ENCODE measurements at places on chromosomes 12 and 14.

- DNase-seq = no peak
These were observed 38.9 kb downstream of the NELL2 start for GRCh38 chr12:44837114-44837755.

DNA sequence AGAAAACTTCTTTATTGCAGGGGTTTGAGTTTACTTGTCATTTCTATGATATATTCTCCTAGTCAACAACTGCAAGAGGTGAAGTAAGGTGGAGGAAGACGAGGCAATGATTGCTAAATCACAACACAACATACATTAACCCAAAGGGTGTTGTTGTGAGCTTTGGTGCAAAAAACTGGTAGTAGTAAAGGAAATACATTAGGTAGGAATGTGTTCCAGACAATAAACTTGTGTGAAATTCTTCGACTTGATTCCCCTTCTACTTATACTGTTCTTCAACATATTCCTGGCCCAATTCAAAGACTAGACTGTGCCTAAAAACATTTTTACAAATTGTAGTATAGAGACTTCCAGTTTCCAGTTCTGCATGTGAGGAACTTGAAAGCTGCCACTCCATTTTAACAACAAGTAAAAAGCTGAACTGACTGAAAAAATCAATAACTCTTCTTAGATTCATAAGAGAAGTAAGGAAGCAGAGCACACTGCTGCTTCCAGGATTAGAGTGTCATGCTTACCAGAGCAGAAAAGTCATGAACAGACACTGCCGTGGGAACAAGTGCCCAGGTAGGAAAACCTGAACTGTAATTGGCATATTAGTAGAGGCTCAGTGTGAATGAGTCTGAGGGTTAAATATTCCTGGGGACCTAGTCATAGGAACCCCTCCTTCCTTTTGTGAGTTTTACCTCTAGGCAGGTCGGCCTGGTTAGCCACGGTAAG lies 22.2 kb downstream of the COX8C start:
- DNase-seq = no peak

GRCh38 chr14:68630611-68631393 lies 162.1 kb downstream of the ZFP36L1 start:
- DNase-seq = no peak

GRCh38 chr14:105094193-105094907 lies 29.1 kb upstream of the GPR132 start:
- no peak for DNase-seq

DNA sequence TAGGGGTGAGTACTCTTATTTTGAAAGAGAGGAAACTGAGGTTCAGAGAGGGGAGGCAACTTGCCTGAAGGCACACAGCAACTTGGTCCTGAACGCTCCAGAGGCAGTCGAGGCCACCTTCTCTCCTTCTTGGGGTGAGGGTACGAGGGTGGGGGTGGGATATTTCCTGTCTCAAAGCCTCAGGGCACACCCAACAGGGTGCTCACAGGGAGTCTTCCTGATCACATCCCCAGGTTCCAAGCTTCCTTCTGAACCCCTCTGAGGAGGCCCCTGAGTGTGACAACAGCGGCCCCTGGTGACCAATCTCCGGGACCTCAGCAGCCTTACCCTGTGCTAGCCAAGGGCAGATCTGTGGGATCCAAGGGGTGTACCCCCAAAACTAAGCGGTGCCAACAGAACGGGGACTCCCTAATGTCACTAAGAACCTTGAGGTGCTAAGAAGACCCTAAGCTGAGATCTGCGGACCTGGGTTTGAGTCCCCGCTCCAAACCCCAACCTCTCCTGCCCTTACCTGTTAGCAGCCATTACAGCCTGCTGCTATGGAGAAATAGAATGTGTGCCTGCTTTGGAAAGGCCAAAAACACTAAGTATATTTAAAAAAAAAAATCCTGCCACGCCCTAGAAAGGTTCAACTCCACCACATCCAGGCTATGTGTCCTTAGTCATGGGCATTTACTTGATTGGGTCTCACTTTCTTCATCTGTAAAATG lies 57.9 kb downstream of the TRPV4 start:
- peak; percentile 50 for DNase-seq

DNA sequence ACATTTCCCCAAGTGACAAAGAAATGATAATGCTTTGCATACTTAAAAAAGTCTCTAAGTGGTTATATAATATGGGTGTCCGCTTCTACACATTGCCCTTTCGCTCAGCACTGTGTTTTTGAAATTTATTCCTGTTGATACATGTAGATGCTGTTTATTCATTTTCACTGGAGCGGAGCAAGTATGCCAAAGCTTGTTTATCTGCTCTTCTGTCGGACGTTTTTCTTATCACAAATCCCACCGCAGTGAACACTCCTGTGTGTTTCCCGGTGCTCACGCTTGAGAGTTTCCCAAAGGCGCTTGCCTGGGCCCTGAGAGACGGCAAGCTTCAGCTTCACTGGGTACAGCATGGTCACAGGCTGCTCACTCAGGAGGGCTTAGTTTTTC lies 50.2 kb downstream of the TPCN1 start:
- DNase-seq = no peak

DNA sequence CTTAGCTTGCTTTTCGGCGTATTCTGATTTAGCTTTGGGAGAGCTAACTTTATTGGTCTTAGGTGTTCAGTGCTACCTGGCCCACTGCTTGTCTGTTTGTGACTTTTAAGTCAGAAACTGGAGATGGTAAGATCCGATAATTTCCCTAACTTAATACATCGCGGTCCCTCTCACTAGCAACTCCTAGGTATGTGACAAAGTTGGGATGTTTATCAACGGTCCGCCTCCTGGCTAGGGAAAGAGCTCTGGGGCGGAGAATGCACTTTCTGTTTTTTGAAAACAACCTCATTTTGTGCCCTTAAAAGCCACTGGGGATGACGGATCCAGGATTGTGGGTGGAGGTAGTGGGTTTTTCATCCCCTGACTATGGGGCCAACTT lies 1.2 kb downstream of the CDKN1B start:
- DNase-seq = no peak

DNA sequence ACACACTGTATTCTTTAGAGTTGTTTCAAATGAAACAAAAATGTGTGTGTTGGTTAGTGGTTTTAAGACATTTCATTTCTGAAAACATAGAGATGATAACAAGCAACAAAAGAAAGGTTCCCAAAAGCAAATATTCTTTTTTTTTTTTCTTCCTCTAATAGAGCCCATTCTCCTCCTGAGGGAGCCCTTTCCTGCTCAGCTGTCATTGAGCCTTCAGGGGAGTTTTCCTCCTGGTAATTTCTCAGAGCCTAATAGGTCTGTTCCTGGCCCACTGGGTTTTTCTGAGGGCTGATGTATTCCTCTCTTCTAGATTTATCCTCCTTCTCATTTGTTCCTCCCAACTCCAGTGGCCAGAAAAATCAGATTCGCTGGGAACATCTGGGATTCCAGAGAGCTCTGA lies 654.5 kb downstream of the NOVA1 start:
- no peak for DNase-seq
